Glutamatergic neuron (in vitro differentiated cells): ENCODE measurements at places on chromosomes 2 and 18.

DNA sequence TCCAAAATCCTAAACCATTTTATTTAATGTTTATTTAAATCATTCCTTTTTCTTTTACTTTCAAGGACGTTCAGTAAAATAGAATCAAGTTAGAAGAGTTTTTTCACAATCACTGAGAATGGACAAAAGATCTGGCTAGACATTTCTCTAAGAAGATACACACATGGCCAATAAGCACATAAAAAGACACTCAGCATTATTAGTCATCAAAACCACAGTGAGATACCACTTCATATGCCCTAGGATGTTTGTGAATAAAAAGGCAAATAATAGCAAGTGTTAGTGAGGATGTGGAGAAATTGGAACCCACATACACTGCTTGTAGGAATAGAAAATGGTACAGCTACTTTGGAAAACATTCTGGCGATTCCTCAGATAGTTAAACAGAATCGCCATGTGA, 76.1 kb downstream of the RHBDD1 start:
- no peak for DNase-seq

GRCh38 chr2:27906074-27906473, 15.5 kb downstream of the BABAM2 start:
- DNase-seq = no peak

- no peak for DNase-seq
Measured at GRCh38 chr2:65658881-65659280, 226.5 kb upstream of the SPRED2 start.

- DNase-seq = no peak
Measured at GRCh38 chr2:118151831-118152230, 63.6 kb downstream of the INSIG2 start.

DNA sequence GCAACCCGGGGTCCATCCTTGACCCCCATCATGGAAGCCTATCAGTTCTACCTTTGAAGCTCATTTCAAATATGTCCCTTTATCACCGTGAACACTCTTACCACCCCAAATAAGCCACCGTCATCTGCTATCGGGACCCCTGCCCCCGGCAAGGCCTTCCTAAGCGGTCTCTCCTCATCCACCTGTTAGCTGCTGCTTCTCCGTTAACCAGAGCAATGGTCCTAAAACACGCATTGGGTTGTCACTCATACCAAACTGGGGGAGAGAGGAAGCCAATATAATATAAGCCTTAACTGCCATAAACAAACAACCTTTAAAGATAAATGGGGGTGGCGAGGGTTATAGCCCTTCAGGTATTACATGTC, 680 bp downstream of the ASNSD1 start:
- DNase-seq = no peak

DNA sequence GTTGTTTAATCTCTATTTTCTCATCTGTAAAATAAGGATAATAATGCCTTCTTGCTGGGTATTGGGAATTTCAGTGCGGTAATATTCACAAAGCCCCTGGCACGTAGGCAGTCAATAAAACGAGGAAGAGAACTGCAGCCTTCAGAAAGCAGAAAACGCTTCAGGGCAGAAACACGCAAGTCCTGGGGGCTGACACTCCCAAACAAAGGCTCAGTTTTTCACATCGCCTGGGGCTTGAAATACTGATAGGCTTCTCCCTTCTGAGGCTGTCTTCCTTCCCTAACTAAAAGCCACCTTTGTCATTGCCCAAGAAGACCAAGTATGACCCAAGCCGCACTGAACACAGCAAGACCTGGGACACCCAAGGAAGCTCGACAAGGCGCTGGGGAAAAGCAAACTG, 32.4 kb downstream of the TMEM177 start:
- no peak for DNase-seq

DNA sequence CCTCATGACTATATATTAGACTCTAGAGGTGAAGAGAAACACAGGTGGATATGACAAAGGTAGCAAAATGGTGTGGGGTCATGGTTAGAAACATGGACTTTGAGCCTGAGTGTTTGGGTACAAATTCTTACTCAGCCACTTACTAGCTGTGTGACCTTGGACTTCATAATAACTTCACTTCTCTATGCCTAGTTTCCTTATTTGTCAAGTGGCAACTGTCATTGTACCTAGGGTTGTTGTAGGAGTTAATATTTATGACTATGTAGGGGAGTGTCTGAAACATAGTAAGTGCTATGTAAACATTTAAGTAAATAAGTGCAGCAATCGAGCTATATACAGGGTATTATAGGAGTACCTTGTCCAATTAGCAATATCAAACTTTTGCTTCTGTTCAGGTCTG, 49.7 kb upstream of the RAPH1 start:
- no peak for DNase-seq

GRCh38 chr18:2441544-2441943, 129.8 kb downstream of the METTL4 start:
- no peak for DNase-seq

DNA sequence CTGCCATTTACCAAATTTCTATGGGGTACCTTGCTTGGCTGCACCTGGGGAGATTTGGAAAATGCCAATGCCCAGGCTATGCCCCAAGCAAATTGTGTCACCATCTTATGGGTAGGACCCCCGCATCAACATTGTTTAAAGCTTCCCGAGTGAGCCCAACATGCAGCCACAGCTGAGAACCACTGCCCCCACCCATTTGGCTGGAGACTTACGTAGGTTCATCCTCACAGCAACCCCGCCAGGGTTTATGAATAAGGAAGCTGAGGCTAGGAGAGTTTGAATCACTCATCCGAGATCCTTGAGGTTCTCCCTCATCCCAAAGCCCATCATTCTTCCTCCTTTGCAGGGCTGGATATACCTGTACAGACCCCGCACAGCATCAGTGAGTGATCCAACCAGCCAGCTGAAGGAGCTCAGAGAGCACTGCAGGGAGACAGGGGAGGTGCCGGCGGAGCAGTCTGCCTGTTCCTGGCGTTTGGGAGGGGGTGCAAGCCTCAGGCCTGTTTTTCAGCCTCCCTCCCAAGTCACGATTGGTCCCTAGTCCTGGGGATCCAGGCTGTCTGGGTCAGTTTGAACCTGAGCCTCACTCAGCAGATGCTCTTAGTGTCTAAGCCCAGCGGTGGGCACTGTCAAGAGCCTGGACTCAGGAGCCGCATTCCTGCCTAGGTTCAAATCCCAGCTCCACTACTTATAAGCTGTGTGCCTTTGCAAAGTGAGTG, 164.9 kb downstream of the SMAD7 start:
- DNase-seq = peak; percentile 5

DNA sequence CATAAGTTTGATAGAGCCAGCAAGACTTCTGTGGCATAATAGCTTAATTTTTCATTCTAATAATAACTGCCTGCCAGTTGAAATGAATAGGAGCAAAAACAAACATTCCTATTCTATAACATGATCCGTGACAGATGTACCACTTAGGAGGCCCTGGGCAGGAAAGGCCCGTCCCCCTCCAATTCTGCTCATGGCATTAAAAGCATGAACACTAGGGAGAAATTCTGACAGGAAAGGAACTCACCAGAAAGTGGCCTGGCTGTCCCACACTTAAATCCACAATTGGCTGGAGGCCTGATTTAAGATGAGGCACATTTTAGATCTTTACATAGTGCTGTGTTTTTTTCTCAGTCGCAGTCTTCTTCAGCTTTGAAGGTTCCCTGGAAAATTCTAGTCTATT, 261.9 kb upstream of the ETAA1 start:
- no peak for DNase-seq

DNA sequence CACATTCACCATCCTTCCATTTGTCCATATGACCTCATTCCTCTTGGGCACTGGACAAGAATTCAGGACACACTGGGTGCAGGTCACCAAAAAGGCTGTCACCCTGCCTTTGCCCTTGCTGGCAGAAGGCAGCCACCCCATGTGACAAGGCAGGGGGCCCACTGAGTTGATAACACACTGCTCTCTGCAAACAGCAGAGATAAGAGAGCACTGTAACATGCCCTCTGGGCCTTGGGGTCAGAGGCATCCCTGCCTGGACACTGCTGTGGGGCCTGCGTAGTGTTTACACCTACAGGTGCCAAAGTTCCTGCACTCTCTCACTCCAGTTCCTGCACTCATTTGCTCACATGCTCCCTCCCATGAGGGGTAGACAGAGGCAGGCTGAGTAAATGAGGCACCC, 344.7 kb upstream of the TCF4 start:
- DNase-seq = no peak

- no peak for DNase-seq
Measured at GRCh38 chr18:35507623-35508022, 9.9 kb upstream of the INO80C start.

GRCh38 chr2:189570570-189571031, 10.0 kb downstream of the SLC40A1 start:
- no peak for DNase-seq

DNA sequence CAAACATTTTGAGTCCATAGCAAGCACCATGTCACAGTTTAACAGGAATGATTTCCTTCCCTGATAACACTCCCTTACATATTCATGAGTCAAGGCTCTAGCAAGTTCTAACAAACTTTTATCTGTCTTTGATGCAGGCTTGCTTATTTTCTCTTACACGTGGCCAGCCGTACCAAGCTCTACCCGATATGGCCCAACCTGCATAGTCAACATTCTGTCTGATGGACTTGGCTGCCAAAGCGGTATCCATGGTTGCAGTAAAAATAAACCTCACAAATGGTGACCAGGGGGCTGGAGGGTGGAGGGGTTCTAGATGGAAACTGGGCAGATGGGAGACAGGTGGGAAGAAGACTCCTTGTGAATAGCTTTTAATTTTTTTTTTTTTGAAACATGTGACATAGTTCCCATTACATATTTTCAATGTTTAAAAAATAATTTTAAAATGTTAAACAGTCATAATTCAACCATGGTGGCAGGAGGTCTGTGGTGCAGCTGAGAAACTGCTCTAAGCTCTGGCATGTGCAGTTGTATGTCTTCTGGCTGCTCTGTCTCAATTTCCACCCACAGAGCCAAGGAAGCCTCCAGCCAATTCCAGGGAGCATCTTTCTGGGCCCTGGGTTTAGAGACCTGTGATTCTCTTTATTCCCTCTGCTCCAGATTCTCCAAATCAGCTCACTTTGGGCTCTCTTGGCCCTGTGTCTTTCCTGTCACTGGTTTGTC, 20.7 kb upstream of the CXCR1 start:
- no peak for DNase-seq

DNA sequence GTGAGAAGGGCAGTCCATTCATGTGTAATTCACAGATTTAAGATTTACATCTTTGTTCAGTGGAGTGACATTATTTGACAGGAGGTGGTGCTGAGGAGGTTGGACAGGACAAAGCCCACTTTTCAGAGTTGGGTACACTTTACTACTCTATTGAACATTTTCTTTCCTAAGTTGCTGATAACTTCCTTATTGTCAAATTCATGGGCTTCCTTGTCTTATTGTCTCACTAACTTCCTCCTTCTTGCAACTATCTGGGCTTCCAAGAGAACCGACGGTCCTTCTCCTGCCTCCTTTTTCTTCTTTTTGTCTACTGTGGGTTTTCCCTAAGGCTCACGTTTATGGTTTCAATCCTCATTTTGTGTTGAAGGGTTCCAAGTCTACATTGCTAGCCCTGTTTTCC, 67.7 kb upstream of the DNMT3A start:
- no peak for DNase-seq

- DNase-seq = no peak
Measured at GRCh38 chr2:217163987-217164386, 304.1 kb upstream of the TNP1 start.
